NCI-H1694 (cell line): ENCODE measurements at places on chromosomes 3 and 15.

GRCh38 chr3:11914651-11915050 lies 68.0 kb upstream of the TAMM41 start:
- DNase-seq: no peak

DNA sequence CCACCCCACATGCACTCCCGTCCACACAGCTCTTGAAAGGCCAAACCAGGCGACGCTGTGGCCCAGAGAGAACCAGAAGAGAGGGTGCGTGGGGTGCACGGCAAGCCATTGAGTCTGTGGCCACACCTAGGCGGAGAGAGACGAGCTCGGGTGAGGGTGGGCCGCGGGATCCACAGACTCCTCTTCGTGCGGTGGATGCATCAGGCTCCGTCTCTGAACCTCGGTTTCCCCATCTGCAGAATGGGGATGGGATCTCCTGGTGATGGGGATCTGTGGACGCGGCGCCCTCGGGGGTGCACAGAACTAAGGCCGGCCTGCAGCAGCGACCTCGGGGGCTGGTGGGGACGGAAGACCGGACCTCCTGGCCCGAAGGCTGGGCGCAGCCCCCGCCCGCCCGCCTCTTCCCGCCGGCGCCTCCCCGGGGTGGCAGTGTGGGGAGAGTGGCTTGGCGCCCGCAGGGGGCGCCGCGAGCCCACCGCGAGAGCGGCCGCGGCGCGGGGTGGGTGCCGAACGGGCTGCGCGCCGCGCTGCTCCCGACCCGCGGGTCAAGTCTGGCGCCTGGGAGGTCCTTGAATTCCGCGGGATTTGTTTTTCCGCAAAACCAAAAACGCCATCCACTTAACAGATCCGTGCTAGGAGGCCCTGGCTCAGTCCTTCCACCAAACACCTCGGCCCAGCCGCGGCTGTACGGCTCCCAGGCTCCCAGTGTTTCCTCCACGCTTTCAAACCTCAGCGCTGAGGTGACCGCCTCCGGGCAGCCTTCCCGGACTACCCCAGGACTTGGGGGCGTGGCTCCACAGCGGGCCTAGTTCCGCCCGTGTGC lies 13.2 kb upstream of the ADPGK start:
- peak; percentile 10 for DNase-seq

DNA sequence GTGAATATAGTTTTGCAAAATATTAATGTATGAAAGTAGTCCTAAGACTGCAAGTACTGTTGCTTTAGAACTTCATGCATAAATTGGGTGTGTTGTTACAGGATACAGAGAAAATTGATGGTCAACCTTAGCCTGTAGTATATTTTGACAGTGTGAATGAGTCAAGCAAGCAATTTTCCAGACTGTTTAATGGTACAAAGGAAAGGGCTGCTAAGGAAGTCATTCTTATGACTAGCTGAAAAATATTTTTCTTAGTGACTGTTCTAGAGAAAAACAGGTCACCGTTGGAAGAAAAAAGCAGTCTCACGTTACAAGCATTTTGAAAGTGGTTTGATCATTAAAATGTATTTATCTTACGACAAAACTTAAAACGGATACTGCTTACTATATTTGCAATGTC lies 49.2 kb downstream of the MBNL1 start:
- DNase-seq: no peak

- DNase-seq: no peak
Measured at GRCh38 chr3:100865442-100865841, 127.8 kb downstream of the ABI3BP start.

- DNase-seq: no peak
Measured at GRCh38 chr3:73863546-73864079, 238.9 kb upstream of the PDZRN3 start.

GRCh38 chr3:58068122-58068809 lies 60.0 kb downstream of the FLNB start:
- DNase-seq: no peak

GRCh38 chr3:170424879-170425278 lies 6.2 kb downstream of the CLDN11 start:
- no peak for DNase-seq

DNA sequence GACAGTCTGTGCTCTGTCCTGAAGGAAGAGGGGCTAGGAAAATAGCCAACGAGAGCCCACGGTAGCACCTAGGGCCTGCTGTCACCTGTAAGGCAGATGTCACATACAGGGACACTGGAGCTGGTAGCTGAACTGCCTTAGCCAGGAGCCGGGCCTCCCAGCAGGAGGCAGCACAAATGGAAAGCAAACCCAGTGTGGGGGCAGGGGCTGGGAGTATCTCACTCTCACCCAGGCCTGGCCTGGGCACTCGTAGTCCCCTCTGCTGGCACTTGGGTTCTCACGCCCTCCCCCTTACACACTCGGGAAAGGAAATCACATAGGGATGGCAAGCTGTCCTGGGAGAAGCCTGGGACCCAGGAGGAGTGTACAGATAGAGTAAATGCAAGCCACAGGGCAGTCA lies 173.1 kb upstream of the CHRNA7 start:
- DNase-seq: no peak

- DNase-seq: no peak
Measured at GRCh38 chr3:15941958-15942357, 144.2 kb upstream of the ANKRD28 start.

DNA sequence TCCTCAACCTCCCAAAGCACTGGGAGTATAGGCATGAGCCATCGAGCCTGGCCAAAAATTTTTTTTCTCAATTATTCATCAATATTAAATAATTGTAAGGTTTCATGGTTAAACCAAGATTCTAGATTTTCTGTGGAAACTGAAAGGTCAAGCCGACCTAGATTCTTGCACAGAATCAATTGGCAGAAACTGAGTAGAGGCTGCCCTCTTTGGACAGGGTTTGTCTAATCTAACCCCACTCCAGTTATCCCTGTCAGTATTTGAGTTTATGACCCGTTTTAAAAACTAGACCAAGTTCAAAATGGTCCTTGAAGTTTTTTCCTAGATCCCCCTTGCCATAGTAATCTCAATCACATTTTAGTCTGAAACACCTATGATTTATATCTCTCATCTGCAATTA lies 8.6 kb upstream of the ADAM10 start:
- no peak for DNase-seq

- no peak for DNase-seq
Measured at GRCh38 chr3:194312186-194312742, 38.9 kb downstream of the CPN2 start.

DNA sequence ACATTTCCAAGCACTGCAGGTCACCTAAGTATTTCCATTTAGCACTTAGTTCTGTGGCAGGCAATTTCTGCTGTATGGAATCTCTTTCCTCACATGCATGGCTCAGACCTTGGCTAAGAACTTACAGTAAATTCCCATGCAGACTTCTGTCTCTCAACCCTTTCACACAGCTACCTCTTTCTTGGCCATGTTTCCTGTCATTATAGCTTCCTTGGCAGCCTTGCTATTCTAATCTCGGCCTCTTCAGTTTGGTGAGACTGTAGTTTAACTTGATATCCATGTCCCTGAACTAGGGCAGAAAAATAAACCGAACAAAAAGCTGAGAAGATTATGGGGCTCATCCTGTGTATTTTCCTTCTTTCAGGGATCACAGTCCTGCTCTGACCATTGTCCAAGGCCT lies 96.0 kb downstream of the SPATA16 start:
- DNase-seq: no peak

GRCh38 chr3:147881933-147882332 lies 472.8 kb downstream of the ZIC1 start:
- DNase-seq: no peak

DNA sequence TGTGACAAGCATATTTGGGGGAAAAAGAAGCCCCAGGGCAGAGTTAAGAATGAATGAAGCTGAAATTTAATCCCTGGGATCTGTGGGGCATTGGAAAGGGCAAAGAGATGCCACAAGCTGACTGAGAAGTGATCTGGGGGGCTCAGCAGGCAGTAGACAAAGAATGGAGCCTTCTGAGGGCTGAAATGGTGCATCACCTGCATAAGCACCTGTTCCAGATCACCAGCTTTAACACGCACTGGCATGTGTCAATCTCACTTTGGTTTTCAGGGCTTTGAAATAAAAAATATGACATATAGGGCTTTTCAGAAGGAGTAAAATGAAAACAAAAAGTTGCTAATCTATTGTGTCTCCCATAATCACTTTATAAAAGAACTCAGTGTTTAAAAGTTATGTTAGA lies 210.8 kb upstream of the ARHGEF26 start:
- DNase-seq: no peak

DNA sequence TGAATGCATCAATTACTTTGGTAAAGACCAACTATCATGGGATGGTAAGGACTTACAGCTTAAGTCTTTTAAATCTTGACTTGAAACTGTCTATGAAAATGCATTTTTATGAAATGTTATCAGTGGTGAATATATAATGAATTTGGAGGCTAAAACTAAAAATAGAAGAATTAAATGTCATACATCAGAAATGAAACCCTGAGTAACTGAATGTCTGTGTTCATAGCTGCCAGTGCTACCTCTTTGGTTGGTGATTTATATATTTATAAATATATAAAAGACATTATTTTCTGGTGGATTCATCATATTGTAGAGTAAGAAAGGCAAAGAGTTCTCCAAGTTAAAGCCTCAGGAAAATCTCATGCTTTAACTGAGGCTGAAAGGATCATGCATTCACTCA lies 12.2 kb downstream of the SLC12A6 start:
- no peak for DNase-seq

GRCh38 chr15:38320181-38320580 lies 67.5 kb downstream of the SPRED1 start:
- DNase-seq: no peak

GRCh38 chr15:45795440-45796069 lies 160.7 kb downstream of the SQOR start:
- DNase-seq: peak; percentile 77

DNA sequence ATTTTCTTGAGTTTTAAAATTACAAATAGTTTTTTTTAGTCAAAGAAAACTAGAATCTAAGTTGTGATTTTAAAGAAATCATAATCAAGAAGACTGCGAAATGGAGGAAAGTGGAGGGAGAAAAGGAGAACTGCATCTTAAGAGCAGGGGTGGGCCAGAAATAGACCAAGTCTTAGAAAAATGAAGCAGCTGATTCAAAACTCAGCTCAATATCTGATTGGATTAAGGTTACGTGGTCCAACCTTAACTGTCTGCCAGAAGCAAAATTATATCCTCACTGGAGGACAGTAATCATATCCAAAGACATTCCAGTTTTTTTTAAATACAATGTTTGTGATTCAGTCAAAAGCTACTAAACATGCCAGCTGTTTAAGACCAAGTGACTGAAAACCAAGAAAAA lies 41.4 kb downstream of the CHSY1 start:
- DNase-seq: no peak

DNA sequence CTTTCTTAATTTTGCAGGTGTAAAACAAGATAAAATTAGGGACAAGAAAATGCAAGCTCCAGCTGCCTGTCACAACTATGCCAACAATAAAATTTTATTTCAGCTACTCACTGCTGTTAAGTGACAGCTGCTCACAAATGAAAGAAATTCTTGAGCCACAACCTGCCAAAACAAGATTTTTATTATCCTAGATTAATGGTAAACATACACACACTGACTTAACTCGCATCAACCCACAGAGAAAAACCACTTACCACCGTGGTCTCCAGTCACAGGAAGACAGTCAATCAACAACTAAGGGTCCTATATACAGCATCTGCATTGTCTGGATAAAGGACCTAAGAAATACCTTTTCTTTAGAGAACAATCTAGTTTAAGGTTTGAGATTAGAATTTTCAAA lies 31.3 kb downstream of the EFL1 start:
- DNase-seq: no peak

DNA sequence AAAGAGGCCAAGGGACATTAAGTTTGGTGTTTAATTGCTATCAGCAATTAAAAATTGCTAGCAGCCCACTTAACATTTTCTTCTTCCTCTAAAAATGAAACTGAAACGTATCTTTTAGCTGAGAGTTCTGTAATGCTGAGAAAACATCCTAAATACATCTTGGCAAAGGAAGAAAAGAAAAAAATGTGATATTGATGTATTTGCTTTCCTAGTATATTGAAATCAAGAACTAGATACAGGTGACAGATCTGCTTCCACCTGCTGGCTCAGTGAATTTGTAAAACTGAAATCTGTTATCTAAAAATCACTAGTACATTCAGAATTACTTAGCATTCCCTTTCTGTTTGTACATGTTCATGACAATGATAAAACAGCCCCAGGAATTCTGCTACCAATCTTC lies 283.2 kb downstream of the ZBTB20 start:
- no peak for DNase-seq

DNA sequence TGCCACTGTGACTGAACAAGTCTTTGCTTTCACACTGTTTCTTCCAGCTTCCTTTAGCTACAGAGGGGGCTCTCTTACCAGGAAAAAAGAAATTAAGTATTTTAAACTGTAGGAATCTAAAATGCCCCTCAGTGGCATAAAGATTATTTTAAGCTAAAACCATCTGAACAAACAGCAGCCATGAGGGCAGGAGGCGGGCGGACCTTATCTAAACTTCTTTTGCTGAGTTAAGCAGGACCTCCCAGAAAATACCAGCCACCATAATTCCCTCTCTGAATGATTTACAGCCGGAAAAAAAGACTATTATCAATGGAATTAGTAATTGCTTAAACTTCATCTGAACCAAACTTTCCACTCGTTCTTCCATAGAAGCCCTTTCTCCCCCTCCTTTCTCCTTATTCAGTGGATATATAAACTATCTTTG lies 5.2 kb upstream of the TOPAZ1 start:
- DNase-seq: no peak

DNA sequence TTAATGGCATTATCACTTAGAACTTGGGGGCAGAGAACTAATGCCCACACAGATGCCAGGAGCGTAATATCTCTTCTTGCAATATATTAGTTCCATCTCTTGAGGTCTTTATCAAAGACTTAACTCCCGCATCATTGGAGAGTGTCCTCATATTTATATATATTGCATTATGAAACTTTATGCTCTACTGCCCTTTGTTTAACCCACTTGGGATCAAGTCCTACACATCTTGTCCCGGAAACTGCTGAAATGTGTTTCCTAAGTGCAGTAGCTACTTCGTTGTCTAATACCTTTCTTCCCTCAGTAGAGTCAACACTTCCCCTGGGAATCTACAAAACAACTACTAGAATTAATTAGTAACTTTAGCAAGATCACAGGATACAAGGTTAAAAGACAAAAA lies 1029.2 kb downstream of the OTOL1 start:
- no peak for DNase-seq

GRCh38 chr3:26070854-26071253 lies 281.0 kb downstream of the OXSM start:
- no peak for DNase-seq

DNA sequence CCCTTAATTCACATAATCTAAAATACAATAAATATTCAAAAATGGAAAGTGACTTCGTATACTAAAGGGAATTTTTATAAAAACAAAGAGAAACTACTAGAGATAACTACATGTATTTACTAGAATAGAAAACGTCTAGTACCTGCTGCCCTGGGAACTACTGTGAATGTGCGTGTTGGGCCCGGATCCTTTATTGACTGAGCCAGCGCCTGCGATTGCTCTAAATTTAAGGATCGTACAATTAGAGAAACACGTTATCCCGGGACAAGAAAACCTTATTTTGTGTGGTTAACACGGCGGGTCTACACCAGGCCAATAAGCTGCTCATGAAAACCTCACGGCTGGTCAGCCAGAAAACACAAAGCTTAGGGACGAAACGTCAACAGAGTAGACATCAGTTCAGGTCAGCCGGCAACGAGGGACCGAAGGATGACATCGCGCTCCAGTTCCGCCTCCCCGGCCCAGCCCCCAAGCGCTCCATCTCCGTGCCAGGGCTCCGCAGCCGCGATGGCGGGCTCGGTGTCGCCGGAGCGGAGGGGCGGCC lies 555 bp downstream of the TM2D3 start:
- no peak for DNase-seq
